ENCODE measurements at places on chromosomes 3 and 15.

- no peak for DNase-seq
Observed at GRCh38 chr3:13514639-13515435, 34.1 kb upstream of the FBLN2 start.

GRCh38 chr15:64693134-64693533 is 82.3 kb downstream of the RBPMS2 start:
- DNase-seq = no peak

DNA sequence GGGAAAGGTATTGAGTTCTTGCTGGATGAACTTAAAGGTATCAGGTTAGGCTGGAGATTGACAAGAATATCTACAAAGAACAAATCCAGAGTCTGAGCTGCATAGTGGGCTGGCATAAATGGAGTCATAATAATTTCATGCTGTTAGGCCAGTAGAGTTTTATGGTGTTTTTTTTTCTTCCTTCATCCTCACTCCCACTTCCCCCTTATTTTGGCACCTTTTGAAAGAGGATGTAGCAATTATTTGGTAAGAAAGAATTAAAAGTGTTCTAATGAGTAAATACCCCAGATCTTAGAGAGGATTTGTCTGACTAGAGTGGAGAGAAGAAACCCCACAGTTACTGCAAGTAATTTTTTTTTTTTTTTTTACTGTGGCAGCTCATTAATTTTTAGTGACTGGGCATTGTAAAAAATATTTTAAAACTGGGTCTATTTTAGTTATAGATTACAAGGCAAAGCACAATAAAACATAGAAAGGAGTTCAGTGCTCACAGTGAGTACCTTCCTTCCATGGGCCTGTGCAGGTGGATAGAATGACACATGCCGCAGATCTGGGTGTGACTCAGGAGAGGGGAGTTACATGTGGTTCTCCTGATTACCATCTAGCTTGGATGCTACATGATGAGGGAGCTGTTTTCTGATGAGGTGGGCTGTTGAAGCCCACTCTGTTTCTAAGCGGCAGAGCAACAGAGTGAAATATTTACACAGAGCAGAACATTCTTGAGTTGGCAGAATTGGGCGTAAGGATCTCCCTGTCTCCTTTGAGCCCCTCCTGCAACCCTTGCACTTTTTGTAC is 5.3 kb downstream of the EDEM1 start:
- no peak for DNase-seq

GRCh38 chr15:88648357-88649214 is 9.8 kb downstream of the ISG20 start:
- no peak for DNase-seq

DNA sequence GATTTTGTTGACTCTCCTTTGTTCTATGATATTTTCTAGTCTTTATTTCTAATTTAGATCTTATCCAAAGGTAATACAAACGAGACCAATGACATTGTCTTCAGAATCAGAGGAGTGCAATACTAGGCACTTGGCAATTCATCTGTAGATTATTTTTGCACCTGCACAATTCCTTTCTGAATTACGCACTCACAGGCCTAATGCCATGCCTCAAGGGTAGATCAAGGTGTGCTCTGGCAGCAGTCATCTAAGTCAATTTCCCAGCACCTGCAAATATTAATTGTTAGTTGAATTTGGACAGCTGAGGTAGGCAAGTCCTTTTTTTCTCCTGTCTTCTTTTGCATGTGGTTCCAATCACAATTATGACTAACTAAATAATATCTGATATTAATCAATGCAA is 653.2 kb downstream of the ROBO2 start:
- no peak for DNase-seq

- DNase-seq = no peak
Observed at GRCh38 chr3:124320976-124321375, 329.1 kb upstream of the ROPN1 start.

GRCh38 chr15:28037969-28038590 is 61.0 kb downstream of the OCA2 start:
- no peak for DNase-seq

DNA sequence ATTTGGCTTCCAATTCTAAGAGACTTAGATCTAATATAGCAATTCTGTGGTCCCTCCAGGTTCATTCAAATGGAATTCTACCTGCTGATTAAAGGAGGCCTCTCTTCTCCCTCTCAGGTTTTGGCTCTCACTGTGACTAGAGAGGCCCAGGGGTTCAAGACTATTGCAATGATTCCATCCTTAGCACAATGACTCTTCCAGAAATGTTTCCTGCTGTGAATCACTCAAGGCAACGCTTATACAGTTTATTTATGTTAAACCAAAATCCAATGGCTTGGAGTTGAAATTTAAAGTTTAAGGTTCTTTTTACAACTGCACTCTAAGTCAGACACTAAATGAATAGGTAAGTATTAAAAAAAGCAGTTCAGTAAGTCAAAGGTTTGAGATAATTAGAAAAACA is 39.9 kb downstream of the IFT57 start:
- DNase-seq = no peak

GRCh38 chr3:161051856-161052255 is 53.3 kb downstream of the B3GALNT1 start:
- DNase-seq = no peak

GRCh38 chr3:64163755-64164148 is 61.5 kb downstream of the PRICKLE2 start:
- no peak for DNase-seq

- DNase-seq = no peak
Observed at GRCh38 chr15:56783156-56783856, 50.0 kb upstream of the ZNF280D start.

- no peak for DNase-seq
Observed at GRCh38 chr15:92579486-92579885, 76.1 kb downstream of the FAM174B start.

GRCh38 chr3:123202451-123202850 is 708 bp downstream of the SEC22A start:
- DNase-seq = no peak

DNA sequence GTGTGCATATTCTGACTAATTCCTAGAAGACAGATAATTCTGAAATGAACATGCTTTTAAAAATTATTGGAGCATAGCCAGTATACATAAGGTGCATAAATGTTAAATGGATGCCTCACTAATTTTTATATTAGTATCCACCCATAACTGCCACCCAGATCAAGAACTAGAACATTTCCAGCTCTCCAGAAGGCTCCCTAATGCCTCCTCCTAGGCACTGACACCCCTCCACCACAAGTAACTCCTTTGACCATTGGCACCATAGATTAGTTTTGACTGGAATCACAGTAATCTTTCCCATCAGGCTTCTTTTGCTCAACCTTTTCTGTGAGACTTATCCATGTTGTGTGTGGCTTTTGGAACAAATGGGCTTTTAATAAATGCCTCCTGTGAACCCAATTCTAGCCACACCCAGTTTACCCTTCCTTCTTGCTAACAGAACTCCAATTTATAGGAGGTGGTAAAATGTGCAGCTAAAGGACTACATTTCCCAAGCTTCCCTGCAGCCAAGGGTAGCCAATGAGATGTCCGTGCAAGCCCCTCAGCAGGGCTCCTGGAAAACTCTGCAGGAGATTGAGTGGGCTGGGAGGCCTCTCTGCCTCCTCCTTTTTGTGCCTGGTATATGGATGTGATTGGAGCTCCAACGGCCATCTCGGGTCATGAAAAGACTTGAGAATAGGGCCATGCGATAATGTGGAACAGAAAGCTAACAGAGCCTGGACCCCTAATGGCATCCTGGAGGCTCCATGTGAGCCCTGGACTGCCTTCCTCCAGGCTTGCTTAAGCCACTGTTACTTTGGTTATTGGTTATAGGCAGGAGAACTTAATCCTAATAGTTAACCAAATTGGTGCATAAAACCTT is 322.6 kb upstream of the TLE3 start:
- DNase-seq = no peak

- DNase-seq = no peak
Observed at GRCh38 chr3:44016818-44017217, 224.9 kb upstream of the TOPAZ1 start.

DNA sequence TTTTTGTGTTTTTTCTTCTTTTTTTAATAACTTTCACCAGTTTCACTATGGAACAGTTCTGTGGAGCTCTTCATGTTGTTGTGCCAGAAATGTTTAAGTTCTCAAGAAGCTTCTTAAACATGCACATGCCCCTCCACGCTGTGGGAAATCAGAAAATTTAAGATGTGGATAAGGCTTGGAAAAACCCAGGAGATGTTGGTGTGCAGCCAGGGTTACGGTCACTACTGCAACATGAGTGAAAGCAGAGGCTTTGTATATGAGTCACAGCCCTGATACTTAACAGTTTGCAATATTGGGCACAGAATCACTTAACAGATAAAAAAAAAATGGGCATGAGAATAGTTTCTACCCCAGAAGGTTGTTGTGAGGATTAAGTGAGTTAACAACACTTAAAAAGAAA is 399.9 kb downstream of the LRTM1 start:
- no peak for DNase-seq

GRCh38 chr15:100334905-100335304 is 6.9 kb downstream of the ADAMTS17 start:
- no peak for DNase-seq

DNA sequence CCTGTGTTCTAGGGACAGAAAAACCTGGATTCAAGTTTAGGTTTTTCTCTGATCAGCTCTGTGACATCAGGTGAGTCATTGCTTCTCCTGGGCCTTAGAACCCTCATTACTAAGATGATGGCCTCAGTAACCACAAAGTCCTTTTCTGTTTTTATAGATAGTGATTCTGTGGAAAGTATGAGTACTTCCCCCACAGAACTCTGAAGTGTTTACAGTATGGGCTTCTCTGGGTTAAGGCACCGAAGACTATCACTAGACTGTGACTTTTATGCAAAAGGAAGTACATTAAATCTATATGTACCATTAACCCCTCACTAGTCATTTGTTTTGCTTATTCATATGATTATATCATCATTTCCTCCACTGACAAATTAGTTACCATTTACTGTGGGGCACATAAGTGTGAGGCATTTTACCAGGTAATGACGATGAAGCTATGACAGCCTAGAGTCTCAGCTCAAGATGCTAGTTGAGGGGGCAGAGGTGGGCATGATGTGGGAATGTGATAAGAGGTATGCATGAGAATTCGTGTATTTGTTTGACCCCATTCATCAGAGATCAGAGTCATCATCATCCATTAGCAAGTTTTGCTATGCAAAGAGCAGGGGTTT is 15.0 kb upstream of the RORA start:
- no peak for DNase-seq

DNA sequence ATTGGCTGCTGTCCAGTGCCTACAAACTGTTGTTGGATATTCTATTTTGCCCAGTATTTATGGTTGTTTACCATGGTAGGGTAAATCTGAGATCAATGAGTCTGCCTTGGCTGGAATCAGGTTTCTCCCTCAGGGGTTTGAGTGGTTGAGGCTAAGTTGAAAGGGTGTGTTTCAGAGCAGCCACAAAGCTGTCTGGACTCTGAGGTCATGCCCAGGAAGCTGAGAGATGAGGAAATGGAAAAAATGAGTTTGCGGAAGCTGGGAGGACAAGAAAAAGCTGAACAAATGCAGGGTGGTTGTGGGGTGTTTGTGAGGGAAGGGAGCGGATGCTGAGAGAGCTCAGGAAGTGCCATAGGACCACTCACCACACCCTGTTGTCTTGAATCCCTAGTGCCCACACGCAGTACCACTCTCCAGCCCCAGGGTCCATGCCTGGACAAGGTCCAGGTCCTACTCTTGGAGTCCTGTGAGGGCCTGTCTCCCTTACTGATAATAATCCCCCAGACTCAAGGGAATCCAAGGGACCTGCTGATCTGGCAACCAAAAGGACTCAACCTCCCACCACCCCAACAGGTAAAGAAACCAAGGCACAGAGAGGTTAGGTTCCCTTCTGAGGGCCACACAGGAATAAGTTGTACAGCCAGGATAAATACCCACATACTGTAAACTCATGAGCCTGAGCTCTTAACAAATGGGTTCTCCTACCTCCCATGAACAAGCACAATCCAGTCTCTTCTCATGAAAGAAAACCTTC is 81.6 kb downstream of the PPCDC start:
- DNase-seq = no peak

DNA sequence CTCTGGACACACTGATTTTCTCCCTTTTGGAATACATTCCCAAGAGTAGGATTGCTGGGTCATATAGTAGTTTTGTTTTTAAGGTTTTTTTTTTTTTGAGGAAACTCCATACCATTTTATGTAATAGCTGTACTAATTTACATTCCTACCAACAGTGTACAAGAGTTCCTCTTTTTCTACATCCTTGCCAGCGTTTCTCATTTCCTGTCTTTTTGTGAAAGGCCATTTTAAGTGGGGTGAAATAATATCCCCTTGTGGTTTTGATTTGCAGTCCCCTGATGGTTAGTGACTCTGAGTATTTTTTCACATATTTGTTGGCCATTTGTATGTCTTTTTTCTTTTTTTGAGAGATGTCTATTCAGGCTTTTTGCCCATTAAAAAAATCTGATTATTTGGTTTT is 1205.5 kb downstream of the ROBO1 start:
- DNase-seq = no peak

DNA sequence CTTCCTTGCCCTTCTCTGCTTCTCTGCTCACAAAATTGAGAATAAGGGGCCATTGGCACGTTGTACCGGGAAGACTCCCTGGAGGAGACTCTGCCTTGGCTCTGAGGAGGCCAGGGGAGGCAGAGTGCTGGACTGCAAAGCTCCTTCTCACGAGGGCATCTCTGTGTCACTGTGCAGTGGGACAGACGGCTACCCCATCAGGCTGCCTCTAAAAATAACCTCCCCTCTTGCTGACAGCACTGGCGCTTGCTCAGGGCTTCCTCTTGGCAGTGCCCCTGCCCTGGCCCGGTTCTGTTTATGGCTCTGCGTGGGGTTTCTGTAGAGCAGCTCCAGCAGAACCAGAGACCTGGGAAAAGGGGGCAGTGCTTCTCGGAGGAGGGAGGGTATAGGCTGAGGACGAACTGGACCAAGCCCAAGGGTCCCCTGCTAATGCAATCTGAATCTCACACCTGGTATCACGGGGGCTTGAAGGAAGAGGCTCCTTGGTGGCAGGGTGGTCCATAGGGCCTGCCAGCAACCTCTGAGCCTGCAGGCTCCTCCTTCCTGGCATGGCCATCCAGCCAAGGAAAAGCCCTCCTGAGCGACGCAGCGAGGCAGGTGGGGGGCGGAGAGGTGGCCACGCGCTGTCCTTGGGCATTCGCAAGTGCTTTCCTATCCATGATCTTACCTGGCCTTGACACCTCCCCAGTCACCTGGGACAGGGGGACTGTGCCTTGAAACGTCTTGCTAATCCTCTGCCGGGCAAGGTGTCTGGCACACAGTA is 63.3 kb upstream of the TLE3 start:
- no peak for DNase-seq

GRCh38 chr15:39142500-39142899 is 438.4 kb upstream of the THBS1 start:
- no peak for DNase-seq

DNA sequence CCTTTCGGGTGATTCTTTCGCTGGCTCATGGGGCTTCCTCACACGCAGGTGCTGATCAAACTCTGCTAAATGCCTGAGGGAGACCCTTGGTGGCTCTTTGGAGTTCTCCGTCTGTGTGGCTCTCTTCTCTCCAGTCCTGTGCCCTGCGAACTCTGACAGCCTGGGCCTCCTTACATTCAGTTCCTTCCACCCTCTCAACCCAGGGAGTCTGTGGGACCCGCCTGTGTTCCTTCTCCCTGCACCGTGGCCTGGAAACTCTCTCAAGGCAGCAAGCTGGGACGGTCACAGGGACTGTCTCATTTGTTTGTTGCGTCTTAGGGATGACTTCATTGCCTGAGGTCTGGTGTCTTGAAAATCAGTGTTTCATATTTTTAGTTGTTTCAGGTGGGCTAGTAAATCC is 37.0 kb upstream of the CORO2B start:
- DNase-seq = no peak

Measured in amygdala (tissue), 56 donors.